Activated T-helper 17 cell treated with anti-CD3 and anti-CD28 coated beads, Interleukin-2, amount 50 U/mL, for 72 hours (primary cell): ENCODE measurements at places on chromosomes 16 and 17. TPM values are rescaled to one million over a fixed set of nuclear protein-coding genes. Genes with fewer than 3 reads are reported as not detected.

- no peak for ATAC-seq
Measured at GRCh38 chr16:85541980-85542900, 70.9 kb upstream of the GSE1 start.

DNA sequence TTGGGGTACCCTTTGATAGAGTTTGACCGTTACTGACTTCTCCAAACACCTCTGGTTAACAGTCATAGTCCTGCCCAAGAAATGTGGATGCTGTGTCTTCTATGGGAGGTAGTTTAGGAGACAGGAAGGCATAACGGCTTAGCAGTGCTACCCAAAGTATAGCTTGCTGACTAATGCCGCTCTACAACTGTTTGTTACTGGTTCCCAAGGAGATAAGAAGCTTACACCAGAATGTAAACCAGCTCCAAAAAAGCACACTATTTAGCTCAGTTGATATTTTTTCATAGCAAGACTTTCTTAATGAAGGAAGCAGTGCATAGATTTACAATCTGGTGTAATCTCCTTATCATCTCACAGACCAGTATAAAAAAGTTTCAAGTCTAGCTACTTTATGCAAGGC is 95.7 kb downstream of the HS3ST3B1 start:
- ATAC-seq, result no peak

DNA sequence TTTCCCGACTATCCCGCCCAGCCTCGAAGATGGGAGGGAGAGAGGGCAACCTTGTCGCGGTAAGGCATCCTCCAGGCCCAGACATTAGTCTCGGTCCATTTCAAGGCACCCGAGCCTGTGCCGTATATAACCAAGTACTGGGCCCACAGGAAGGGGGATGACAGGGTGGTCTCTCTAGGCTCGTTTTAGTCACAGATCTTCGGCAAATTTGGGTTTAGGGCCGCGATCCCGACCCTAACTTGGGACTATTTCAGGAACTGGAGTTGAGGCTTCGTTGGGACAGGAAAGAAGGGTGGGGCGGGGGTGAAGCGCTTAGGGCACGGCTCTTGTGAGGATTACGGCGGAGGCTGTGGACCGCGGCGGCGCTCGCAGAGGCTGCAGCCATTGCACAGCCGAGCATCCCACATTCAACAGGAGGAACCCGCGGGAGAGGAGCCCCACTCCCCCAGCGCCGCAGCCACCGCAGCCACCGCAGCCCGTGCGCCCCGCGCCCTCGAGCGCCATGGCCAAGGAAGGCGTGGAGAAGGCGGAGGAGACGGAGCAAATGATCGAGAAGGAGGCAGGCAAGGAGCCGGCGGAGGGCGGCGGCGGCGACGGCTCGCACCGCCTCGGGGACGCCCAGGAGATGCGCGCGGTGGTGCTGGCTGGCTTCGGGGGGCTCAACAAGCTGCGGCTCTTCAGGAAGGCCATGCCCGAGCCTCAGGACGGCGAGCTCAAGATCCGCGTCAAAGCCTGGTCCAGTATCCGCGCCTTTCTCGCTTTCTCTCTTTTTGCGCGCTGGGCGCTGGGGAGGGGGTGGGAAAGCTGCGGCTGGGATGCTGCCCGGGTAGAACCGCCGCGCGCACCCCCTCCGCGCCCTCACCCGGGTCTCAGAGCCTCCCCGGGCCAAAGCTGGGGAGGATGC is at the start of gene VAT1L:
VAT1L (plus strand) TSS at position 384 of the 904 bp plus-strand sequence; CDS start at position 503, 119 bp downstream.
- peak; percentile 40 for ATAC-seq

DNA sequence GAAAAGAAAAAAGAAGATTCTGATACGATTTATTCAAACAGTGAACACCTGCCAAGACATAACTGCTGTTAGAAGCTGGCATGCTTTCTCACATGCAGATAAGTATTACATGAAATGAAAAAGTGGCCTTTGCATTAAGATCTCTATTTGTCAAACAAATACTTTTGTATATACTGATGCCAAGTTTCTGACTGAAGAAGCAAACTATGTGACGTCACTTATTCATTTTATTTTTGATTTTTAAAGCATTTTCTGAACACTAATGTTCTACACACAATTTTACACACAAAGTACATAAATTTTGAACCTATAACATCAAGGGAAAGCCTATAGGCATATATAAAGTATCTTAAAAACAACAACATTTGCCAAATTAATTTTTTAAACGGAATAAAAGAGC is 153.8 kb downstream of the CEP112 start:
- ATAC-seq, result no peak

Gene EFCAB5
- 1.8 TPM for total RNA-seq

GRCh38 chr17:41642252-41643156 is 18.1 kb upstream of the KRT17 start:
- ATAC-seq, result no peak

- no peak for ATAC-seq
Measured at GRCh38 chr17:74971069-74971841, 1.3 kb downstream of the HID1 start.

DNA sequence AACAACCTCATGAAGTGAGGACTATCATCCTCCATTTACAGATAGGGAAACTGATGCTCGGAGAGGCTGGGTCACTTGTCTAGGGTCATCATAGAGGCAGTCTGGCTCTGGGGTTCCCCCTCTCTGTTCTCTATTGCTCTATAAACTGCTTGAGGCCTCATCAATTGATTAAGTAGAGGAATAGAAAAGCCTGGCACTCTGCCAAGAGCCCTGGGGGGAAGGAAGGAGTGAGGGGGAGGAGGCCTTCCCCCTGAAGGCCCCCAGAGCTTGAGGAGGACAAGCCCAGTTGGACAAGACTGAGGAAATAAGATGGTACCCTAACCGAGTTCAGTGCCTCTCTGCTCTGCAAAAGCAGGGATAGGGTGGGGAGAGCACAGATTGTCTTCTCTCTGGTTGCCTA is 21.0 kb downstream of the SDK2 start:
- ATAC-seq, result no peak

DNA sequence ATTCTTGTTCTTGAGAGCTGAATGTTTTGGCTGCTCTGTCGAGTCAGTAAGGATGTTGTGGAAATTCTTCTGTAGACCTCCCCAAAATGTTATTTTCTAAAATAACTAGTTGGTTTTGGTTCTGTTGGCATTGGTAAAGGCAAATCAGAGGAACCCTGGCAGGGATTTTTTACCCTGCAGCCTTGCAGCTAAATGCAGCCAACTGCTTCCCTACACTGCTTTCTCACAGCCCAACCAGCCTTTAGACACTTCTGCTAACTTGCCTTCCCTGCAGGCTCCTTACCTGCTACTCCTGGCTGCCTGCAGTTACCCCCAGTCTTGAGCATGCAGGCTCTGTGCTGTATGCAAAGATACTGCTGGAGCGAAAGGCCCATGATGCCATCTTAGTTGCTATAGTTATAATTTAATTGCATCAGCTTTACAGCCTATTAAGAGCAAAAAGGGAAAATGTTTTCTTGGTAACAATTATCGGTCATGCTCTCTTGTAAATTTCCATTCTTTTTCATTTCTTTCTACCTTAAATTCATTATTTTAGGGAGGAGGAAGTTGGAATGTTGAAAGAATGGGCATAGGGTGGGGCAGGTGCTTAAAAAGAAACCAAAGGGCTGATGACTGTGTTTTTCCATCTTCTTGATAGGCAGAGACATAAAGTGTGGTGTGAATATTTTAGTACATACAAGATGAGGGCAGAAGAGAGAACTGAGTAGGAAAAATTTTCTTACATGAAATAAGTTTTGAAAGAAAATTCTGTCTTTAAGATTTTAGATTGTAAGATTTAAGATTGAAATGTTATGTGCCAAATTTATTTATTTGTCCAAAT is 20.0 kb downstream of the NUP93 start:
- ATAC-seq, result no peak

DNA sequence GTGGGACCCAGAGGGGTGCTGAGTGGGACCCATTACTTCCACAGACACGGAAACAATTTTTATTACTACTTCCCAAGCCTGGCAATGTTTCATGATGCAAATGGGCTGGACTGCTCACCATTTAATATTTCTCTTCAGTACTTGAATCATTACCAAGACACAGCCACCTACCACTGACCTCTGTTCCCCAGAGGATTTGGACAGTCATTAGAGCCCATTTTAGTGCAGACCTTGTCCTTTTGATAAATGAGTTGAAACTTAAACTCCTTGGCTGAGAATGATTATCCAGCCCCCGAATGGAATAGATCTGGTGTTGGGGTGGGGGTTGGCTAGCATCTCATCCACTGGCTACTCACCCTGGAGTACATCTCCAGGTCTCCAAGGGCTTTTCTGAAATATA is 33.6 kb upstream of the APOH start:
- ATAC-seq, result no peak

- no peak for ATAC-seq
Measured at GRCh38 chr17:79615446-79615845, 4.6 kb upstream of the RBFOX3 start.

- ATAC-seq, result no peak
Measured at GRCh38 chr17:6471531-6472465, 27.5 kb downstream of the PIMREG start.

GRCh38 chr17:49687878-49688491 is 10.1 kb upstream of the SPOP start:
- peak; percentile 69 for ATAC-seq

Gene KRTAP3-1
- not detected for total RNA-seq

- ATAC-seq, result no peak
Measured at GRCh38 chr17:64071111-64071510, 50.7 kb upstream of the ICAM2 start.

DNA sequence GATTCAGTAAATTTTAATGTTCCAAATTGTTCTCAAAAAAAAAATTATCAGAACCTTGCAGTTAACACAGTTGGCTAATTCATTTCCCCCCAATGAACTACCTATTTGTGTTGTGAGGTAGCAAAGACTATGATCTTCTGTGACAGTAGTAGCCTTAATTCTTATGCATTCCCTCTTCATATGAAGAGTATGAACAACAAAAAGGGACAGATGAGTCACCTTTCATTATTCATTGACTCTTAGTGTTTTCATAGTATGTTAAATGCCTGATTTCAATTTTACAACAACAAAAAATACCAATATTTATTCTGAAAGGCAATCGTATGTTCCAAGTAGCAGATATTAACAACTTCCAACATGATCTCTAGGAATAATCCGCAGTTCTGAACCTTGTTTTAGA is 3.6 kb upstream of the SLFN11 start:
- peak; percentile 36 for ATAC-seq

- ATAC-seq, result no peak
Measured at GRCh38 chr16:27780468-27781194, 230.7 kb downstream of the KATNIP start.

GRCh38 chr16:19589771-19590302 is 34.3 kb downstream of the VPS35L start:
- ATAC-seq, result no peak

- ATAC-seq, result no peak
Measured at GRCh38 chr17:58088624-58089023, 5.4 kb downstream of the DYNLL2 start.

- no peak for ATAC-seq
Measured at GRCh38 chr16:79628988-79629387, 28.5 kb upstream of the MAF start.

- no peak for ATAC-seq
Measured at GRCh38 chr16:54237-54581, 581 bp downstream of the SNRNP25 start.

GRCh38 chr17:43640491-43641252 is 21.1 kb downstream of the MEOX1 start:
- ATAC-seq, result no peak

DNA sequence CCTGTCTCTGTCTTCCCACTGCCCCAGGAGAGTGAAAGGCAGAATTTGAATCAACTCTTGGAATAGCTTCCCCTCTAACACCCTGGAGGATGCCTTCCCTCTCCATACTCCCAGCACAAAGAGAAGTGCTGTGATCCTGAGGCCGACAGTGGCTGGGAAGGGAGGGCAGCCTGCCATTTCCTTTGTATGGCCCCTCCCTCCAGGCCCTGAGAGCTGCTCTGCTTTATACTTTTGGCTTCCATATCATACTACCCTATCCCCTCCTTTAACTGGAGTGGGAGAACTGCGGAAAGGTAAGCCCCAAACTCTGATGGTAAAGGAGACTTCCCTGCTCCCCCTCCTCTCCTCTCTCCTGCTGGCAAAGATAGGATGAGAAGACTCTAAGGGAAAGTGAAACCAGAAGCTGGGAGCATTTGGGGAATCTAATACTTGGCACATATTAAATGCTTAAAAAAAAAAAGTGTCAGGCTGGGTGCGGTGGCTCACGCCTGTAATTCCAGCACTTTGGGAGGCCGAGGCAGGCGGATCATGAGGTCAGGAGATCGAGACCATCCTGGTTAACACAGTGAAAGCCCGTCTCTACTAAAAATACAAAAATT is 4.1 kb upstream of the MED24 start:
- ATAC-seq, result no peak

Gene CIAO2B
- total RNA-seq, result 167 TPM

Gene RAB37
- total RNA-seq, result 3.4 TPM

- ATAC-seq, result peak; percentile 96
Measured at GRCh38 chr16:15672514-15673167, 22.6 kb downstream of the NDE1 start.

Gene ZNF385C
- 0.15 TPM for total RNA-seq

GRCh38 chr17:65049085-65049756 is 7.3 kb downstream of the GNA13 start:
- ATAC-seq, result peak; percentile 81

DNA sequence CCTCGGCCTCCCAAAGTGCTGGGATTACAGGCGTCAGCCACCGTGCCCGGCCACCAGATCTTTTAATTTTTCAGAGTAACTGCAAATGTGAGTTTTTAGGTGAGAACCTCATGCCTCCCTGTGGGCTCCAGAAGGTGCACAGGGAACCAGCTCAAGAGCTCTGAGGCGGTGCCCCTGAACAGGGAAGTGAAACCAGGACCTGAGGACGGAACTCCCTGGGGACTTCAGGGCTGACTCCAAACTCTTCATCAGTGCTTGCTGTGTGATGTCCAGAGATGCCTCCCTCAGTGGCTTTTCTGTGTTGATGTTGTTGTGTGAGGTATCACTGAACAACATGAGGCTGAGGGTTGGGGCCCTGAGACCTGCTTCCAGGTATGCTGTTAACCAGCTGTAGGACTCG is 23.8 kb downstream of the SLC12A3 start:
- ATAC-seq, result no peak

DNA sequence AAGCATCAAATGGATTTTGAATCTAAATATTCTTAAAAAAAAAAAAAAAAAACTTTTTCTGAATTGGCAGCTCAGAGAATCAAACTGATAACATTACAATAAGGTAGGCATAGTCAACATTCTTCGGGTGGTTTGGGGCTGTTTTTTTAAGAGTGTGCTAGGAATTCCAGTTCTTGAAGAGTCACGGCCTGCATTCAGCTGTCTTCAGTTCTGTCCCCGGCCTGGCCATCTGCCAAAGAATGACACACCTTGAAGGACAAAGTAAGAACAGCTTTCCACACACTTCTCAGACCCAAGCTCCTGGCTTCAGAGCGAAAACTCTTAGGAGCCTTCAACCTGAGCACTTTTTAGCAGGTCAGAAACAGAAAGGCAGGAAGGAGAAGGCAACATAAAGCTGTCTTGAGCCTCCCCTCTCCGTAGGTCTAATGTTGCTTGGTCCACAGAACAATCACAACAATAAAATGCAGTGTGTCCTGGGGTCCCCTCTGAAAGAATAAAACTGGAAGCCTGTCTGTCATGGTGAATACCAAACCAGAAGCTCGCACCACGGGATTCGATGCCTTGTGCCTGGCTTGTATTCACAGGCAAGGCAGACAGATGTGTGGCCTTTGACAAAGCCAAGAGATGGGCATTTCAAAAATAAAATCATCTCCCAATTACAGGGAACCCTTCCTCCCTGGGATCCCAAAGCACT is 524.4 kb upstream of the ZFHX3 start:
- ATAC-seq, result no peak

Gene FBXO39
- 0.24 TPM for total RNA-seq

- ATAC-seq, result no peak
Measured at GRCh38 chr16:76639685-76640289, 362.6 kb downstream of the CNTNAP4 start.

Gene ARL5C
- not detected for total RNA-seq

Gene ABCA9
- 0.58 TPM for total RNA-seq

- no peak for ATAC-seq
Measured at GRCh38 chr16:53266156-53266555, 168.1 kb upstream of the RBL2 start.

Gene CD19
- total RNA-seq, result not detected
